Cerebellar nuclear complex (tissue), 1 donor: ENCODE measurements at places on chromosomes 2 and 18.

DNA sequence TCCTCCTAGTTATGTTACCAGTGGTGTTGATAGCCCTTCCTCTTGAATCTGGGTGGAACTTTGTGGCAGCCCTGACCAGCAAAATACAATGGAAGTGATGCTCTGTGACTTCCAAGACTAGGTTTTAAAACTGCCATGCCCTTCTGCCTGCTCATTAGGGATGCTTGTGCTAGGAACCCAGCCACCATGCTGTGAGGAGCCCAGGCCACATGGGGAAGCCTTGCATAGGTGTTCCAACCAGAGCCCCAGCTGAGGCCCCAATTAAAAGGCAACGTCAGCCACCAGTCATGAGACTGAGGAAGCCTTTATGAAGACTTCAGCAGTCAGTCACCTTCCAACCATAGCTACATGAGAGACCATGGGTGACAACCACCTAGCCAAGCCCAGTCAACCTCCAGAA, 14.0 kb upstream of the MAPRE2 start:
- no peak for DNase-seq

- no peak for DNase-seq
These were observed 83.5 kb upstream of the CPO start for GRCh38 chr2:206855585-206856433.

- DNase-seq = no peak
These were observed 940 bp upstream of the BOLA3 start for GRCh38 chr2:74148457-74149246.

GRCh38 chr2:54289917-54290316, 33.9 kb upstream of the TSPYL6 start:
- DNase-seq = no peak

DNA sequence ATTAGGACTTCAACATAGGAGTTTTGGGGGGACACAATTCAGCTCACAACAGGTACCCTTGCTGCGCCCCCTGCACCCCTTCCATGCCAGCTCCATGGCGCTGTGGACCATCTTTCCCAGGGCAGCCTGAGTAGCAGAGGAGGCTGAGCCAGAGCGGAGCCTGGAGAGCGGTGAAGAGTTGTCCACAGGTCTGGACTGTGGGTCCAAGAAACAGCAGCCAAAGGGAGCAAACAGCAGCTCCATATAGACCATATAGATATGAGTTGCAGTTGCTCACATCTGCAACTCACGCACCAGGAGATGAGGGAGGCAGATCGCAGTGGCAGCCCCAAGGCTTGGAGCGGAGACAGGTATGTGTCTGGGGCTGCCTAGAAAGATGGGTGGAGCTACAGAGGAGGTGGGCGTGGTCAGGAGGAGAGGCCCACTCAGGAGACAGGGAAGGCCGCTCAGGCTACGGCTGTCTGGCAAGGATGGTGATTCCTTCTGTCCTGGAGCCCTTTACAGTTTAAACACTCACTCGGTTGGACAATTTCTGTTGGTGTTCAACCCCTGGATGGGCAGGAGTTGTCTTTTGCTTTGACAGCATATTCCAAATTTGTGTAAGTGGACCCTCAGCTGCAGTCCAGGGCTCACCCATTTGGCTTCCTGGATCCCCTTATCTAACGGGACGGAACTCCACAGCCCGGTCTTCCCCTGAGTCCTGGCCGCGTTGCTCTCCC, 155.1 kb downstream of the LPIN1 start:
- no peak for DNase-seq

DNA sequence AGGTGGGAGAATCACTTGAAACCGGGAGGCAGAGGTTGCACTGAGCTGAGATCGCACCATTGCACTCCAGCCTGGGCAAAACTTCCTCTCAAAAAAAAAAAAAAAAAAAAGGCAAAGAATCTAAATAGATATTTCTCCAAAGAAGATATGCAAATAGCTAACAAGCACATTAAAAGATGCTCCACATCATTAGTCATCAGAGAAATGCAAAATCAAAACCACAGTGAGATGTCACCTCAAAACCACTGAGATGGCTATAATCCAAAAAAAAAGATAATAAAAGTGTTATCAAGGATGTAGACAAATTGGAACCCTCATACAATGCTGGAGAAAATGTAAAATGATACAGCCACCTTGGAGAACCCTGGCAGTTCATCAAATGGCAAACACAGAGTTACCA, 8.4 kb downstream of the ST8SIA5 start:
- DNase-seq = no peak

- no peak for DNase-seq
These were observed 23.4 kb downstream of the SNTG2 start for GRCh38 chr2:974054-974453.

GRCh38 chr18:12939162-12939561, 8.6 kb upstream of the SEH1L start:
- no peak for DNase-seq

GRCh38 chr18:27921904-27922751, 254.8 kb downstream of the CDH2 start:
- DNase-seq = no peak
